ENCODE measurements at places on chromosomes 4 and X. TPM values are rescaled to one million over a fixed set of nuclear protein-coding genes. Genes with fewer than 3 reads are reported as not detected.

Gene MED14
- total RNA-seq: 21.5 TPM

Gene SHROOM4
- 4.2 TPM for total RNA-seq

Gene PRKG2
- 0.51 TPM for total RNA-seq

DNA sequence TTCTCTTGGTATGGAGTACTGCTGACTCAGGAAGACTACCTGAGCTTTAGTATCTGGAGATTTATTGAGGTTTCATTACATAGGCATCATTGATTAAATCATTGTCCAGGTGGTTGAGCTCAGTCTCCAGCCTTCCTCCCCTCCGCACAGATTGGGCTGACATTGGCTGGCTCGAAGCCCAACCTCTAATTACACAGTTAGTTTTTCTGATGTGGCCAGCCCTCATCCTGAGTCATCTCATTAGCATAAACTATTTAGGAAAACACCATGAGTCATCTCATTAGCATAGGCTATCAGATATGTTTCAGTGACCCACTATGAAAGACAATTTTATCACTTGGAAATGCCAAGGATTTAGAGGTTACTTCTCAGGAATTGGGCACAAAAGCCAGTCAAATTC, 93.9 kb upstream of the ANKRD50 start:
- peak; percentile 63 for DNase-seq

- DNase-seq: no peak
Measured at GRCh38 chr4:146520896-146521540, 722 bp downstream of the SLC10A7 start.

DNA sequence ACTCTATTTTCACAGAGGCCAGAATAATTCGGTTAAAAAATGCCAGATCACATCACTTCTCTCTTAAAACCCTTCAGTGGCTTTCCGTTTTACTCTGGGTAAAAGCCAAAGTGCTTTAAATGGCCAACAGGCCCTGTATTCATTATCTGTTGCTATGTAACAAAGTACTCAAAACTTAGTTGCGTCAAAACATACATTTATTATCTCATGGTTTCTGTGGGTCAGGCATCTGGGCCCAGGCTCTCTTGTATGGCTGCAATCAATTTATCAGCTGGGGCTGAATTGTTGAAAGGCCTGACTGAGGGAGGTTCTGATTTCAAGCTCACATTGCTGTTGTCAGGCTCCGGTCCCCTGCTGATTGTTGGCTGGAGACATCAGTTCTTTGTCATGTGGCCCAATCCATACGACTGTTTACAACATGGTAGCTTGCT, 72.7 kb upstream of the H2AZ1 start:
- no peak for DNase-seq

DNA sequence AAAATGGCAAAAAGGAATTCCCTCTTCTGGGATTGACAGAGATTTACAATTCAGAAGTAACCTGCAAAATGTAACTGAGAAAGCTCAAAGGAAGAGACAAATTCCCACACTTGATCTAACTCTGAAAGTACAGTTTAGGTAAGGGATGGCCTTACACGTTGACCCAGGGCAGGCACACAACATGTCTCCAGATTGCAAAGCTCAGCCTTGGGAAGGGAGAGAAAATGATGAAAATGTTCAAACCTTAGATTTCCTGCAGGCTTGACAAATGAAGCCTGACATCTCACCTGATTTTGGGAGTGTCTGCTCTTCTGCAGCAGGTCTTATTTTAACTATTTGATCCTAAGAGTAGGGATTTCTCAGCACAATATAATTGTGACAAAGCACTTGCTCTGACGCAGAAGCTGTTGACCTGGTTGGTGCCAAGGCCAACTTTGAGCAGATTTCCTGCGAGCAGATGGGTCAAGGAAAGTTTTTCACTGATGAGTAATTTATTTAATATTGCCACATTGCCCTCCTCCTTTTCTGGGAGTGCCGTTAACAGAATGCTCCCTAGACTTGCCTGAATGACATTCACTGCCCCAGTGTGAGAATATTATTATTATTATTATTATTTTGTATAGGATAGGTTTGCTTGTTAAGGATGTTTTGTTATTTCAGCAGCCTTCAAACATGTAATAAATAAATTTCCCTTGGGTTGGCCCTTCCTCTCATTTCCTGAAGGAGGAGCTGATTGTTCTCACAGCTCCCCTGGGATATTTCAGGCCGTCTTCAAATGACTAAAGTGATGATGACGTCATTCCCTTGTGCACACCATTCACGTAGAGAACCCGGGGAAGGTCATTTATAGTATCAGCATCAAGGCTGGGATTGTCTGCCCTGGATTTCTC, 157.1 kb downstream of the VEGFC start:
- no peak for DNase-seq

GRCh38 chr4:99815597-99816011, 1.0 kb upstream of the DAPP1 start:
- no peak for DNase-seq

DNA sequence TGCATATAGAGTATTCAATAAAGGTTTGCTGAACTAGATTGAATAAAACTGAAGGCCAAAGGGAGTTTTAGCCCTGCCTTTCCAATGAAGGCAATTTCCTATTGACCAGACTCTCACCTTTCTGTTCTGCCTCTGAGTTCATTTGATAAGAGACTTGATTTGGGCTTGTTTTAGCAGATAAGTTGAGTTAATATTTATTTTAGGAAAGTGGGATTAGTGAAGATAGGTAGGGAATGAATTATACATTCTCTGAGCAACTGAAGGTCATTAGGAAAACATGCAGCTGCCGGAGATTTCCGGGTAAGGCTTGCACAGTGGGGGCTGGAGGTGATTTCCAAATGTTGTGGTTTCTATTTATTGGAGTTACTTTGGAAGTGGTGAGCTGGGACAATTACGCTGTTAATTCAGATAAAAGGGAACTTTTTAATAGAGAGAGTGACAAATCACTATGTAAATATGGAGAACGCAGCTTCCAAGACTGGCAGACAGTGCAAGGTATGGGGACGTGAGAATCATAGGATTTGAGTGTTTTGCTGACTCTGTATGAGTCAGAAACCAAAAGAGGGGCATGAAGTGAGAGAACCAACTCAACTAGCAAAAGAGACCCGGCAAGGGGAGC, 553.6 kb upstream of the BOD1L1 start:
- no peak for DNase-seq

DNA sequence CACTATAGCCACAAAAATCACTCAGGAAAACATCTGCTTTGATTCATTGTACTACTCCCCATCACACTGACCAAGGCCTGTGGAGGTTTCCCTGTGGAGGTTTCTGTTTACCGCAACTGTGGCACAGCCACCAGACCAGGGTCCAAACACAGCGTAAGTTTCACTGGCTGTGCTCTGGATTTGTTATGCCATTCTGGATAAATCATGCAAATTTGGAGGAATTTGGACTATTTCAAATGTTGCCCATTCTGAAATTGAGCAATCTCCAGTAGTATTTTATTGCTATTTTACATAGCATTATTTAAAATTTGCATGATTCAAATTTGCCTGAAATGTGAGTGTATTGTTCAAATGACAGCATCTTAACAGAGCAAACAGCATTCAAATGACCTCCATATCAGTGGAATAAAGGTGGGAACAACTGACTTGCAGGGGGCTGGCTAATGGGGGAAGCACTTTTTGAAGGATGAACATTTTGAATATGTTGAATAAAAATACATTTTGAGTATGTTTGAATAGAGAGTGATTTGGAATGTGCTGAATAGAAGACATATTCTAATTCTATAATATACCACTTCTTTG, 66.1 kb upstream of the ACSL1 start:
- no peak for DNase-seq

DNA sequence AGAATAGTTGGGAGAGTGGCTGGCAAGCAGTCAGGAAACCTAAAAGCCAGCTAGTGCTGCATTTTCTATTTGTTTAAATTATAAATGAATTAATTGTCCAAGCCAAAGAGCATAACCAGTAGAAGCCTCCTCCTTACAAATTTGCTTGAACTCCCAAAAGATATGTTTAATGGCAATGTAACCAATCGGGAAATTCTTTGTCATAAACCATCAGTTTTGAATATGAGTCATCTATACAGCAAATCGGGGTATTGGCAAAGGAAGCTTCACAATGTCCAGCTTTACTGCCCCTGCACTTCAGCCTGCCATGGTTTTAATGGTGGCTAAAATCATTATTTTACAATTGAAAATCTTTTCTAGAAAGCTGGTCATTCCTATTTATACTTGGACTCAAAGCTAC, 216.6 kb downstream of the SHROOM3 start:
- no peak for DNase-seq

- DNase-seq: no peak
Measured at GRCh38 chr4:28250646-28251045, 1390.0 kb downstream of the STIM2 start.

DNA sequence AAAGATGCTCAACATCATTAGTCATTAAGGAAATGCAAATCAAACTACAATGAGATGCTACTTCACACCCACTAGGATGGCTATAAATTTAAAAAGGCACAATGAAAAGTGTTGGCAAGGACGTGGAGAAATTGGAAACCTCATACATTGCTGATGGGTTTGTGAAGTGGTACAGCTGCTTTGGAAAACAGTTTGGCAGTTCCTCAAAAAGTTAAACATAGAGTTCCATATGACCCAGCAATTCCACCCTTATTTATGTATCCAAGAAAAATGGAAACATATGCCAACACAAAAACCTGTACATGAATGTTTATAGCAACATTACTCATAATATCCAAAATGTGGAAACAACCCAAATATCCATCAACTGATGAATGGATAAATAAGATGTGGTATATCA, 101.3 kb upstream of the MAGEB10 start:
- DNase-seq: no peak

All from epithelial cell of proximal tubule (primary cell).